ENCODE measurements at places on chromosomes 12 and 14.

GRCh38 chr14:56422703-56423213, 156.8 kb upstream of the TMEM260 start:
- peak; percentile 74 for DNase-seq

DNA sequence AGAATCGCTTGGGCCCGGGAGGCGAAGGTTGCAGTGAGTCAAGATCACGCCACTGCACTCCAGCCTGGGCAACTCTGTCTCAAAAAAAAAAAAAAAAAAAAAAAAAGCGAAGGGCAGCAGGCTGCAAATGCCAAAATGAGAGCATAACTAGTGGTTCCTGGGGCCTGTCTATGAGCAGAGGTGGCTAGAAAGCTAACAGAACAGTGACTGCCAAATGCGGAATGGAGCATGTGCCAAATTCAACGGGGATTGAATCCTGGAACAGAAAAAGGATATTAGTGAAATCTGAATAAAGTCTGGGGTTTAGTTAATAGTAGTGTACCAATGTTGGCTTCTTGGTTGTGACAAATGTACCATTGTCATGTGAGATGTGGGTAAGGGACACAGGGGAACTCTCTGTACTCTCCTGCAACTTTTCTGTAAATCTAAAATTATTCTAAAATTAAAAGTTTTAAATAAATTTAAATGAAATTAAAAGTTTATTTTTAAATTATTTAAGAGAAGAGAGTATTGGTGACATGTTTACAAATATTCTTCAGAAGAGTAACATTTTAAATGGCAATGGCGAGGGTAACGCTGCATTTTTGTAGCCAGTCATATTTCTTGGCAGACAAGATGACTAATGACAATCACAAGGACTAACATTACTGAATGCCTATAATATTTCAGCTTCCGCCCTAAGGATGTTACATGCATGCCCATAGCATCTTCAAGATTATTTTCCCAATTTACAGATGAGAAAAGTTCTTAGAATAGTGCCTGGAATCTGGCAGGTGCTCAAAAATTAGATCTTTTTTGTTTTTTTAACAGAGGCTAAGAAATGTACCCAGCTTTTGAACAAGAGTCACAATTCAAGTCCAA, 28.9 kb upstream of the NUDT4 start:
- no peak for DNase-seq

DNA sequence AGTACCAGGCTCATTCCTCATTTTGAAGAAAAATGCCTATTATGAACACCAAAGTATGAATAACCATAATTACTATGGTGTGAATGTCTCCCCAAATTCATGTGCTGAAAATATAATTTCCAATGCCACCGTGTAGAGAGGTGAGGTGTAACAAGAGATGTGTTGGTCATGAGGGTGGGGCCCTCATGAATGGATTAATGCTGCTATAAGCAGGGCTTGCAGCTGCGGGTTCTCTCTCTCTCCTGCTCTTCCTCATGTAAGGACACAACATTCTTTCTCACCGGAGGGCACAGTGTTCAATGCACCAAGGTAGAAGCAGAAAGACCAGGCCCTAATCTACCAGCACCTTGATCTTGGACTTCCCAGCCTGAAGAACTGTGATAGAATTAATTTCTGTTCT, 70.0 kb downstream of the TMTC1 start:
- DNase-seq, result no peak

DNA sequence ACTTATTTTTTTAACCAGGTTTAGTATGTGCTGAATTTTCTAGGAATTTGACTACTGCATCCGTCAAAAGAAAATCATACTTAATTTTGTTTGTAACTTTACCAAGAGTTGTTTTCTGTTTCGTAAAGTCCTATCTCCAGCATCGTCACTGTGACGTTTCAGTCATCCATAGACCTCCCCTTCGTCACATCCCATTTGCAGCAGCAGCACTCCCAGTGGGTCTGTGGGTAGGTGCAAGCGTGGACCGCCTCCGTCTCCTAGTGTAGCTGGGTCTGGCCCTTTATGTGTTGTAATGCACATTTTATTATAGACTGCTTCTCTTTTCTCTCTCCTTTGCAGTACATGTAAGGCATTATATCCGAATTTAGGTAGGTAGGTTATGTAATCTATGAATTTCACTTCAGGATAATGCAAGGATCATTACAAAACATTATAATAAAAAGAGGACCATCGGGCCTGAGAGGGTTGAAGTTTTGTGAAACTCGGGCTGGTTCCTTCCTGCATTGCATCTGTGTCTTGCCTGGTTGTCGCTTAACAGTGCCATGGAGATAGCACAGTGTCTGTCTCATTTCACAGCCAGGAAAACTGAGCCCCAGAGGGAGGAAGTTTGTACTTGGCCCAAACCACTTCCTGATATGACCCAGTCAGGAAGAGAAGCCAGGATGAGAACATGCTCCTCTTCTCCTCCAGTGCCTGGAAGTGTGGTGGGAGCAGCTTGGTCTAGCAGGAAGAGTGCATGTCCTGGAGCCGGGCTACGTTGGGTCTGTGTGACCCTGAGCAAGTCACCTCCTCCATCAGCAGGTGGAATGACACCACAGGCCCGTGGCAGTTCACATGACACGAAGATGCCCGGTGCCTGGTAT, 41.3 kb downstream of the EVL start:
- no peak for DNase-seq

DNA sequence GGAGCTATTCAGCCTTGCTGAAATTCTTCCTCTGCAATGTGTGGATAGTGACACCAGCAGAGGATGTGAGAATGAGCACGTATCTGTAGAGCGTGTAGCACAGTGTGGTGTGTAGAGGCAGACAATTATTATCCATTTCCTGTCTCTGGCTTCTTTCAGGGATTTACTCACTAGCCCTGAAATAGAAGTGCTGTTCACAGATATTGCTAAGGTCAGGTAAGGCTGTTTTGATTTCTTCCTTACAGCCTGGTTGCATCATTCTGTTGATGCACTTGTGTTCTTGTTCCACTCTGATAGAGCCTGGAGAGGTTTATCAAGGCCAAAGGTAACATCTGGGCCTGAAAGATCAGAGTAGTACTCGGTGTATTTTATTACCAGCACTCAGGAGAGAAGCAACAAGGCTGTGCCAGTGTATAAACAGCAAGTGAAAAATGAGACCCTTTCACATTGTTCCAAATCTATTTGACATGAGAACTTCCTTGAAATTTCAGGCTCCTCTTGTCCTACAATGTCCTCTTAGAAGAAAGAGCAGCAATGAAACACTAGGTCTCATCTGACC, 16.7 kb downstream of the ARG2 start:
- DNase-seq, result no peak

GRCh38 chr12:67355428-67356379, 86.5 kb downstream of the CAND1 start:
- peak; percentile 45 for DNase-seq

GRCh38 chr14:36952689-36953088, 219.7 kb downstream of the SLC25A21 start:
- DNase-seq, result no peak

DNA sequence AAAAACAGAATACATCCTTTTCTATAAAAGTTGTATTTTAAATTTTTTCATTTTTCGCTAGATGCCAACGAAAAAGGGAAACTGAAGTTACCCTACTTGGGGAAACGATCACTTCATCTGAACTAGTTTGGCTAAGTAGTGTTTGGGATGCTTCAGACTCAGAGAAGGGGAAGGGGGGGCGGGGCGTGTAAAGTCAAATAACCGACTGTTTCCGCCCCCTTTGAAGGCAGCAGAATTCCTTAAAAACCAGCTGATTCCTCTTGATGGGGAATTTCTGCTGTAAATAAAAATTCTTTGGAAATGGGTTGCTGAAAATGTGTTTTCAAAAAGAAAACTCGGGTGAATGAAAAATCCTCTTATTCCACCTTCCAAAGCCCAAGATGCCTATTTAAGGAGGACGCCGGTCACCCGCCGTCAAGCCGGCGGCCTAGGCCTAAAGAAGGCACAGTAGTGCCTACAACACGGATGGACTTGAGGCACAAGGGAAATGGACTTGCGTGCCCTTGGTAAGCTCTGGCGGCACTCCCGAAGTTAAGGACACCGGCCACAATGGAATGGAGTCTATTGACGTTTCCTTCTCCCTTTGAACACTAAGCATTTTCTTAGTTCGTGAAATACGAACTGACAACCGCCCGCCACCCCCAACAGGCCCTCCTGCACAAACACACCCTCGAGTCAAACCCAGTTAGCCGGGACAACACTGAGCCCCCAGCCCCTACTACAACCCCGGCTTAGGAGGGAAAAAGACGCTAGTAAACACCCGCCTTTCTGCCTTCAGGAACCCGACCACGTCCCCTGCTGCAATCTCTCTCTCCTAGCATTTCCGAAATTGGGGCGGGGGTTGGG, 1.9 kb downstream of the ATXN2 start:
- peak; percentile 13 for DNase-seq

DNA sequence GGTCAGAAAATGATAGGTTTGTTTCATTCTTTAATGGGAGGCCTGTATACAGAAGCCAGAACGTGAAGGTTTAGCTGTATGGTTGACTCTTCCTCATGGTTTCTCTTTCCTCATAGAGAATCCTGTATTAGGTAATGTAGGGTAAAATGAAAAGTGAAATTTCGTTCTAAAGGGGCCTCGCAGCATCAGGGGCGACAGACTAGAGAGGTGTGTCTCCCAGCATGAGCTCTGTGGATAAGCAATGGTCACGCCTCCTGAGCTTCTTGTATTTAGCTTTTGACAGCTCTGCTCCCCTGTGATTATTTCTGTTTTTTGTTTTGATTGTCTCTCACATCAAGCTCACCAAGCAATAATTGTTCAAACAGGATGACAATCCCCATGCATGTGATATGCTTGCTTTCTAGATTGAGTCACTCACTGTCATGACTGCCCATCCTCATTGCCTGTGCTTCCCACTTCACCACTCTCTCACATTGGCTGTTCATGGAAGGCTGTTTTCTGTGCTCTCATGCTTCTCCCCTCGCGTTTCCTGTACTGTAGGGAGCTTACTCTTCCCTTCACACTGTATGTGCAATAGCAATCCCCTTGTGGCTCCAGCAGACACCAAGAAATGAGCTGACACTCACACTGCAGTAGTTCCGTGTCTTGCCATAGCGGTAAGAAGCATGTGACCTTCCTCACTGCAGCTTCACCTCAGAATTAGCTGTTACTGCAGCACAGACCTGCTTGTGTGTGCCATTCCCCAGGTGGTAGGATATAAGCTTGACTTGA, 44.0 kb downstream of the RAD52 start:
- DNase-seq, result no peak

DNA sequence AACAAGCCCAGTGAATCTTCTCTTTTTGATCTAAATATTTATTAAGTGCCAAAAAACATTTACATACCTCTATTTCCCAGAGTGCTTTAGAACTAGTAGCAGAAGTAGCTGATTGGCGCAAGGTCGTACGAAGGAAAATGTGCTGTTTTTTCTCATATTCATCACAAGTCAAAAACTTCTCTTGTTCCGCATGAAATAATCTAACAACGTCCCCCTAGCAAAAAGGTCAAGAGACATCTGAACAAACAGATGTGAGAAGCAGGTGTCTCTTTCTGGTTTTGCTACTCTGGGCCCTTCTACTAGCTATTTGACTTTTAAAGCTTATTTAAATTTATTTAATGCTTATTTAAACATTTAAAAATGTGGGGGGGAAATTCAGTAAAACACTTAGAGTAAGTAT, 117.8 kb downstream of the ITPR2 start:
- no peak for DNase-seq

DNA sequence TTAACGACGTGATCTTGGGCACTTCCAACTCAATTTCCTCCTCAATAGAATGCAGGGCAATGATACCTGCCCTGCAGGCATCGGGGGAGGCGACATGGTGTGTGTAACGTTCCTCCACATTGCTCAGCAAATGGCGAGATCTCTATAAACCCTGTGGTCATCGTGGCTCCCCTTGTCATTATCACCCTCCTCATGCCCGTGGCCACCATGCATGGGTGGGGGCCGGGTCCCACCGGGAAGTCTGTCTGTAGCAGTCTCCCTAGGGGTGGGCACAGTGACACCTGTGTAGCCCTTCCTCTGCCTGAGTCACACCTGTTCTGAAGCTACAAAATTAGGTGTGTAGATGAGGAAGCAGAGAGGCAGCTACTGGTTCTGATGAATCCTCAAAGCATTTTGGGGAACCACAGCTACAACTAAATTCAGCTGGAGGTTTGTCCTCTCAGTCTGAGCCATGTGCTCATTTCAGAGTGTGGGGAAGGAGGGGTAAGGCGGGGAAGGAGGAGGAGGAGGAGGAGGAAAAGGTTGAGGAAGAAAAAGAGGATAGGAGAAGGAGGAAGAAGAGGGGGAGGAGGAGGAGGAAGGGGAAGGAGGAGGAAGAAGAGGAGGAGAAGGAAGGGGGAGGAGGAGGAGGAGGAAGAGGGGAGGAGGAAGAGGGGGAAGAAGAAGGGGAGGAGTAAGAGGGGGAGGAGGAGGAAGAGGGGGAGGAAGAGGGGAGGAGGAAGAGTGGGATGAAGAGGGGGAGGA, 11.0 kb upstream of the CACNA2D4 start:
- DNase-seq, result no peak

GRCh38 chr12:67524861-67525616, 123.5 kb upstream of the DYRK2 start:
- no peak for DNase-seq

DNA sequence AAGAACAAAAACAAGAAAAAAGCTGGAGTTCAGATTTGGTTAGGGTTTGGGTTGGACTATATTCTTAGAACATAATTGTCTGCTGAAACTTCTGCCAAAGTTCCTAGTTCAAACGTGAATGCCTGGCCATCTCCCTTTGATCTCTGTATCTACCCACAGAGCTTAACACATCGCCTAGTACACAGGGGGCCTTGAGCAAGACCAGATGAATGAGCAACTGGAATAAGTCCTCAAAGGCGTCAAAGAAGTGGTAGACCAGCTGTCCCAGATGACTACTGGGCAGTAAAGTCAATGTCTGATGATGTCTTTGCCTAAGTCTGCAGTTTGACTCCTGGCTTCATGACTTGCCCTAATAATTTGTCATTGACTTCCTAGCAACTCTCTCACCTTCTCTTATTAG, 13.9 kb upstream of the STAB2 start:
- DNase-seq, result no peak

DNA sequence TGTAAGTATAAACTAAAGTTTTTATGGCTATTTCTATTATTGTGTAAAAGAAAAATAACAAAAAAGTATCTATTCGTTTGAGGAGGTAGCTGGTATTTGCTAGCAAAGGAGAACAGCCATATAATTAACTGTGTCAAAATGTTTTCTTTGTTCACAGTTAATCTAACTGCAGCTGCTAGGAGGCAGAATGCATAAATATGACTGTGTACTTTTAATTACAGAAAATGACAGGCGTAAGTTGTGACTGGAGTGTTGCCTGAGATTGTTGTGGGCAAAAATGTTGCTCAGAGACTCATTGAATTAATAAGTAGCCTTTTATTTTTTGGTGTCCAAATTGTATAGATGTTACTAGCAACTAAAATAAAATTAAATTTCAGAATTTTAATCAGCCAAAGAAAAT, 33.5 kb downstream of the PTPRO start:
- DNase-seq, result no peak

DNA sequence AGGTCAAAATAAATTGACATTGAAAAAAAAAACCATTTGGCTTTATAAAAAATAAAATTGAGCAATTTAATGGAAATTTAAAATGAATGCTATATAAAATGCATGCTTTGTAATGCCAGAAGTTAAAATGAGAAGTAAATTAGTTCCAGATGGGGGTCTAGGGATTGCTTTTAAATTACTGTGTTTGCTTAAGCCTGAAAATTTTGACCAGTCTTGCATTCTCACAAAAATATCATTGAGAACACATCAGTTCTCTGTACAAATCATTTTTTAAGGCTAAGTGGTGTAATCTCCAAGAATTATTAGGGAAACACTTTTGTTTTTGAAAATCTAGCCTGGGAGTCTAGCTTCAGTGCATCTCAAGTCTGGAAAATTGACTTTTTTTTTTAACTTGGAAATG, 90.7 kb downstream of the RERG start:
- DNase-seq, result no peak

- DNase-seq, result no peak
These were observed 18.2 kb upstream of the ANKLE2 start for GRCh38 chr12:132779781-132780353.

Measured in DMS 273 treated with DMSO at 0.1 percent for 48 hours (cell line).